ENCODE measurements at places on chromosomes 4 and X.

- no peak for DNase-seq
These were observed 31.8 kb upstream of the CYP4V2 start for GRCh38 chr4:186159613-186160012.

- DNase-seq = peak; percentile 18
These were observed 667 bp downstream of the G3BP2 start for GRCh38 chr4:75672461-75673026.

GRCh38 chr4:112721627-112722026 is 84.7 kb downstream of the LARP7 start:
- DNase-seq = no peak

- no peak for DNase-seq
These were observed 635.0 kb upstream of the TENM3 start for GRCh38 chr4:181608181-181608580.

- DNase-seq = no peak
These were observed 1.4 kb upstream of the FAM53A start for GRCh38 chr4:1685235-1686150.

DNA sequence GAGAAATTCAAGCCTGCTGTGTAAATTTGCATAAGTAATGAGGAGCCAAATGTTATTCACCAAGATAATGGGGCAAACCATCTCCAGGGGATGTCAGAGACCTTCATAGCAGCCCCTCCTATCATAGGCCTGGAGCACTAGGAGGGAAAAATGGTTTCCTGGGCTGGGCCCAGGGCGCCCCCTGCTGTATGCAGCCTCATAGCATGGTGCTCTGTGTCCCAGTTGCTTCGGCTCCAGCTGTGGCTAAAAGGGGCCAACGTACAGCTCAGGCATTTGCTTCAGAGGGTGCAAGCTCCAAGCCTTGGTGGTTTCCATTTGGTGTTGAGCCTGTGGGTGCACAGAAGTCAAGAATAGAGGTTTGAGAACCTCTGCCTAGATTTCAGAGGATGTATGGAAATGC is 859.3 kb downstream of the RPA4 start:
- no peak for DNase-seq

DNA sequence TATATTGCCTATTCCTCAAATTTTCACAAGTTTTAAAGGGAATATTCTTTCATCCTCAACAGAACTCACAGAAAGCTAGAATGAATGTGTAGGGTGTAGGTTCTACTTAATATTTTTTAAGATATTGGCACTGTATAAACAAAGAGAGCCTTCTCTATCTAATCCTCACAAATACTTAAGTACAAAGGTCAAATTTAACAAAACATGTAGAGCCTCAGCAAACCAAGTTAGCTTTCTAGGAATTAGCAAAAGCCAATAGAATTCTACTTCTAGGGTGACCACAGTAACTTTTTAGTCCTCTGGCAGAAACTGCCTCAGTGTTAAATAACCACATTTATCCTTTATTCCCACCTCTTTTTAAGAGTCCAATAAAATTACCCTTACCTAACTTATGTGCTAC is 19.3 kb downstream of the DHX15 start:
- DNase-seq = no peak

GRCh38 chrX:23235051-23235450 is 99.6 kb upstream of the PTCHD1 start:
- DNase-seq = no peak

DNA sequence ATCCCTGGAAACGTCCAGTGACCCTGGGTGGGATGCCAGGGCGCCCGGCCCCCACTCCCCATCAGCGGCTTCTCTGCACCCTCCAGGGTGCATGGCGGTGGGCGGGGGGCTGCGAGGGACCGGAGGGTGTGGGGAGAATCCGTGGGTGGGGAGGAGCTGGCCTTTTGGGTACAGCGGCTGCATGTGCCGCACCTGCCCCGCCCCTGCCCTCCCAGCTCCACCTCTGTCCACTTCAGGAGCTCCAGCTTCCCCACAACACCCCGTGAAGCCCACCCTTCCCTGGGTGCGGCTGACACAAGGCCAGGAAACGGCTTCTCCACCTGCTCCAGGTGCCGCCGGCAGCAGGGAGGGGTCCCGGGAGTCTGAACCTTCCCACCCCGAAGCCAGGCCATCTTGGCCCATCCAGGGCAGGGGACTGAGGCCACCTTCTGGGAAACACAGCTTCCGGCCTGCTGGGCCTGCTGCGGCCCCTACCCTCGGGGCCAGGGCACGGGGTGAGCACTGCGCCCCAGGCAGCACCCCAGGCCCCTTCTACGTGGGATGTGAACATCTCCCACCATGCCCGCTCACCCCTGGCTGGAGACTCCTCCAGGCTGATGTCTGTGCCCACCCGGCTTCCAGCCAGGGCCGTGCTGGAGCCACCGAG is 34.6 kb downstream of the CPLX1 start:
- no peak for DNase-seq

- no peak for DNase-seq
These were observed 14.2 kb upstream of the HERC5 start for GRCh38 chr4:88442689-88443191.

DNA sequence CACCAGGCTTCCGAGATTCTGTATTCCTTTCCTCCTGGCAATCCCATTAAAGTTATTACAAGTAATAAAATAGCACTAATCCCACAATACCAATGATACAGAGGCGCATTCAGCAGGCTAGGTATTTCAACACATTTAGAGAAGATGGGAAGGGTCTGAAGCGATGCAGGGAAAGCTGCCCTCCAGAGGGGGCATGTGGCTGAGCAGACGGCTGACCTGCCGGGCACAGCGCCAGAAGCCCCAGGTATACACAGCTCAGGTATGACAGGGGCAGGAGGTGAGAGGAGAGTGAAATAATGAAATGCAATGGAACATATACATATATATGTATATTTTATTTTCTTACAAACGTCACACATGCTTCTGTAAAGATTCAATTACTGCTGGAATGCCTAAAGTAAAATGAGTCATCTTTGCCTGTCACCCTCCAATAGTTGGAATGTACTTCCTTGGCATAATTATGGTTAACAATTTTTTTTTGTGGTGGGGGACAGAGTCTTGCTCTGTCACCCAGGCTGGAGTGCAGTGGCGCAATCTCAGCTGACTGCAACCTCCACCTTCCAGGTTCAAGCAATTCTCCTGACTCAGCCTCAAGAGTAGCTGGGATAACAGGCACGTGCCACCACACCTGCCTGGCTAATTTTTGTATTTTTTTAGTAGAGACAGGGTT is 21.3 kb upstream of the CDKN2AIP start:
- no peak for DNase-seq

GRCh38 chr4:66266035-66266434 is 595.7 kb upstream of the EPHA5 start:
- DNase-seq = no peak

- DNase-seq = no peak
These were observed 130.7 kb downstream of the FAM53A start for GRCh38 chr4:1553365-1553764.

DNA sequence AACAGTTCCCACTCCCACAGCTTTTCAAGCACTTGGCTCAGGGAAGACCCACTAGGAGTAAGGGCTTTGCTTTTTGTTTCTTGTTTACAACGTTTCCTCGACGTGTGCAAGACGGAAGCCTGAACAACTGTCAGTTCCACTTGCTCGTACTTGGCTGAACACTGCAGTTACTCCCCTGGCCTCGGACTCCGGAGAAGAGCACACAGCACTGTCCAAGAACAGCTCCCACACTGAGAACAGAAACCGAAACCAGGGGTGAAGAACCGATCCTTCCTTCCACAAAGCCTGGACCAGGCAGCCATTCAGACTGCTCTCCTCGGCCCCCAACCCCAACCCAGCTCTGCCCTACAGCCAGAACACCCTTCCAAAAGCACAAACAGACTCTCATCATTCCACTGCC is 25.5 kb downstream of the IRF2 start:
- DNase-seq = no peak

GRCh38 chr4:76997077-76997476 is 47.5 kb downstream of the SEPTIN11 start:
- no peak for DNase-seq

DNA sequence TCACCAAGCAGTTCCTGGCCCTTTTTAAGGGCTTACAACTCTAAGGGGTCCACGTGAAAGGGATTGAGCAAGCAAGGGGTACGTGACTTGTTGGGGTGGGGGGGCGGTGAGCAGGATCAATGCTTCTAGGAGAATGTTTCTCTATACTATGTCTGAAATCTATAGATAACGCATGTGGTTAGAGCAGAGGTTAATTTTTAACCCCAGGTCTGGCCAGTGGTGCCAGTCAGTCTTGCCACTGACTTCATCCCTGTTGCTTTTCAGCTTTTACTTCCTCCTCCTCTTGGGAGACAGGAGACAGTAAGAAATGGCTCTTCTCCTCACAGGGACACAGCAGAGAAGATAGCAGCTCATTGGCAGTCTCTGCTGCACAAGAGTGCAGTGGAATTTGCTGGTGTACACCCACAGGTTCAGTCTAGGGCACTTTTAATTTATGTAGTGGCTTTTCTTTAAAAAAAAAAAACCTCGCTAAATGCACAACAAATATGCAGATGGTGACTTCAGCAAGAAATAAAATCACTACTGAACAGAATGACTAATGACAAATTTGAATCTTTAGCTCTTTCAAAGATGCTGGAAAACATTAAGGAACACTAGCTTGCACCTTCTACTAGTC is 190.5 kb downstream of the CCNG2 start:
- no peak for DNase-seq

GRCh38 chrX:250965-251364 is 30.2 kb upstream of the PLCXD1 start:
- DNase-seq = no peak

- DNase-seq = no peak
These were observed 88.6 kb upstream of the TRIM2 start for GRCh38 chr4:153115322-153116290.

DNA sequence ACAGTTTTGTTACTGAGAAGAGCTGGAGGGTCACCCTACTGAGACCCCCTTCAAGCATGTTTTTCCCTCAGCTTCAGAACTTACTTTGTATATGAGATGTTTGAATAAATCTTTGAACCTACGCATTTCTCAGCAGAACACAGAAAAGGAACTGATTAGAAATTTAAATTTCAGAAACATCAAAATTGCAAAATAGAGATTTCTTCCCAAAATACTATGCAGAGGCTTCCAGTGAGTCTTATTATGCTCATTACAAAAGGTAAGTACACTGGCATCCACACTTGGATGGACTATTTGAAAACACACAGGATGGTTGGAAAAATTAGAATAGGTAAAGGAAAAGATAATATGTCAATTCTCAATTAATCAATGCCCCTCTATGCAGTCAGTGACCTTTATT is 91.2 kb downstream of the COX7B2 start:
- DNase-seq = no peak

GRCh38 chr4:11507920-11508319 is 79.2 kb upstream of the HS3ST1 start:
- peak; percentile 26 for DNase-seq

GRCh38 chr4:115515772-115516171 is 402.4 kb upstream of the NDST4 start:
- no peak for DNase-seq

Measured in NCI-H446 (cell line).